ENCODE measurements at places on chromosomes 3 and 15. TPM values are rescaled to one million over a fixed set of nuclear protein-coding genes. Genes with fewer than 3 reads are reported as not detected.

Gene FBXO40
- 28.1 TPM for polyA plus RNA-seq

Gene CISH
- 12.8 TPM for polyA plus RNA-seq

Gene PEX11A
- 11.0 TPM for polyA plus RNA-seq

DNA sequence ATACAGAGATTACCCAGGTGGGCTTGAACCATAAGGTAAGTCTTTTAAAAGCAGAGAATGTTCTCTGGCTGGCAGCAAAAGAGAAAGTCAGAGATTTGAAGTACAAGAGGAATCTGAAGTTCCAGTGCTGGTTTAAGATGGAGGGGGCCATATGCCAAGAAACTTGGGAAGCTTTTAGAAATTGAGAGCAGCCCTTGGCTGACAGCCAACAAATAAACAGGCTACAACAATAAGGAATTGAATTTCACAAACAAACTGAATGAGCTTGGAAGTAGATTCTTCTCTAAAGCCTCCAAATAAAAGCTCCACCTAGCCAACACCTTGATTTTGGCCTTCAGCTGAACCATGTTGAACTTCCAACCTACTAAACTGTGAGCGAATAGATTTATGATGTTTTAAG is 85.7 kb downstream of the TRIM42 start:
- no peak overlapping the region for H3K4me3 ChIP-seq
- H3K36me3 ChIP-seq, result no peaks in the 10 kb centered on the region
- no peaks in the 10 kb centered on the region for H3K27me3 ChIP-seq
- DNase-seq, result no peak
- no peak overlapping the region for H3K27ac ChIP-seq

- no peak for DNase-seq
- H3K4me3 ChIP-seq, result no peak overlapping the region
- H3K36me3 ChIP-seq, result peaks cover 72% of the 10 kb centered on the region
- no peaks in the 10 kb centered on the region for H3K27me3 ChIP-seq
Observed at GRCh38 chr3:170278627-170279026, 56.4 kb downstream of the PRKCI start.

GRCh38 chr3:52063026-52063723 is 6.8 kb upstream of the DUSP7 start:
- H3K4me3 ChIP-seq, result no peak overlapping the region
- no peak overlapping the region for H3K27ac ChIP-seq
- no peaks in the 10 kb centered on the region for H3K27me3 ChIP-seq
- H3K36me3 ChIP-seq, result no peaks in the 10 kb centered on the region

DNA sequence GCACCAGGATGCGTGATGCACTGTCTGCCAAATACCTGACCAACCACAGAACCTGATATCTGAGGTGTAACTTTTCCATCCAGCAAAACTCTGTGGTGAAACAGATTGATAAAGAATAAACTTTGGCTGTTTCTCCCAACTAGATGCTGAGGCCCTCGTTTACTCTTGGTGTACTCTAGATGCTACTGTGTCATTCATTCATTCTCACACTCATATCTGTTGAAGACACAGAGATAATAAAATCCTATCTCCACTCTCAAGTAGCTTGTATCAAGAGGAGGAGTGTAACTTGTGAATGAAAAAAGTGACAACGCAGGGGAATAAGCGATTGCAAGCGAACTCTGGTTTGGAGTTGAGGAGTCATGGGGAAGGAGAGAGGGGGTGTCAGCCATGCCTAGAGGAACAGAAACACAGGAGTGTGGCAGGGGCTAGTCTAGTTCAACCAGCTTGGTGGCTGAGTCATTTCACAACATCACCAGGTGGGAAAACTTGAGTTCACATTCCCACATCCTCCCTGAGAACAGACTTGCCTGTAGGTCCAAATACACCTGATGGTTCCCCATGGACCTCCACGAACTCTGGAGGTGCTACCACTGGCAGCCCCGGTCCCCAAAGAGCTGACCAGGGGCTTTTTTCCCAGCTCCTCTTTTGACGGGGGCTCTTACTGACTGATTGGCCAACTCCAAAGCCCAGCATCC is 73.3 kb upstream of the SNRK start:
- H3K4me3 ChIP-seq, result no peak overlapping the region
- H3K27ac ChIP-seq, result no peak overlapping the region
- DNase-seq, result no peak
- no peaks in the 10 kb centered on the region for H3K27me3 ChIP-seq

DNA sequence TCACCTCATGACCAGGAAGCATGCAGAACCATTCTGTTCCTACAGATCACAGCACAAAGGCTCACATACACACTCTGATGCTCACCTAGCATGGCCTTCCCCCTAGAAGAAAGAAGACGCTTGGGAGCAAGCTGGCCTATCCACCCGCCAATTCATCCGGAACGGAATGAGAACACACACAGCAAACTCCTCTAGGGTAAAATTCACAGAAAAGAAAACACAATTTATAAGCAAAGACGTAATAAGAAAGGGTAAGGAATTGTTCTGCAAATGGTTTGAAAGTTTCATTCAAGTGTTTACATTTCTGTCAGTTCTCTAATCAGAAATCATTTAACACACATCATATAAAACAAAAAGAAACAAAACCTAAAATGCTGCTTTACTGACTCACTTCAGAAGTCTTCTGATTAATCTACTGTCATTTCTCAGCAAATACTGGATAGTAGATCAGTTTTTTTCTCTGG is 218.1 kb downstream of the OSBPL10 start:
- no peak overlapping the region for H3K4me3 ChIP-seq
- H3K27ac ChIP-seq, result no peak overlapping the region
- no peak for DNase-seq

DNA sequence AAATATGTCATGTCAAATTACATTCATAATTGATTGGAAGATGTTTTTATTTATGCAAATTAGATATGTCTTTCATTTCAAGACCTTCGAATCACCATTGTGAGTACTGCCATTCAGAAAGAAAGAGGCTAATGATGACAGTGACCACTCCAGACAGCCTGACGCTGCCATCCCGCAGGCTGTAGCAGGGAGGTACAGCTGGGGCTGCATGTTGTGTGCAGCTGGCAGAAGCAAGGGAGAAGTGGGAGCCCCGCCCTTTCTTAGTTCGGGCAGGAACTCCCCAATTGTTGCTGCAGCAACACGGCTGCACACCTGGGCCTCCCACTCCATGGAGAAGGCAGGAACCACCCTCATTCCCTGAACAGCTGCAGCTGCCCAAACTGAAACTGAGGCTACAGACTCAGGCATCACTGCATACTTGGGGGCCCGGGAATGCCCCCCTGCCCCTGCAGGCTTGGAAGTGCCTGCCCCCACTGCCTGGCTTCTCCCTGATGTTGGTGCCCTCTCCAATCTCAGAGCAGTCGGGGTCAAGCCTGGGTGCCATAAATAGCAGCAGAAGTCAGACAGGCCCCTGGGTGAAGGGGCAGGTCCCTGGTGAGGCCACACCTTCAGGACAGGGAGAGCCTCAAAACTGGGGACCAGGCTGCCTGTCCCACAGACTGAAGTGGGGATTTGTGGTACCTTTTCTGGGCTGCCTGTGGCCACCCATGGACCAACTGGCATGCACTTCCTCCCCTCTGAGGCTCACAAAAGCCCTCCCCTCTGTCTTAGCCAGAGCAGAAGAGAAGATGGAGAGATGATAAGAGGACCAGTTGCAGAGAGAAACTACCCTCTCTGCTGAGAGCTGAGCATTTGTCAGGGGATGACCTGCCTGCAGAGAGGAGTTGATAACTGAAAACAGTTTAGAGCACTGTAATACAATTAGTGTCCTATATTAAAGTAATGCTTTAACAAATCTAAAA is 964.6 kb downstream of the SI start:
- peaks cover 2% of the 10 kb centered on the region for H3K27me3 ChIP-seq
- H3K27ac ChIP-seq, result no peak overlapping the region
- no peak for DNase-seq
- no peaks in the 10 kb centered on the region for H3K4me1 ChIP-seq

DNA sequence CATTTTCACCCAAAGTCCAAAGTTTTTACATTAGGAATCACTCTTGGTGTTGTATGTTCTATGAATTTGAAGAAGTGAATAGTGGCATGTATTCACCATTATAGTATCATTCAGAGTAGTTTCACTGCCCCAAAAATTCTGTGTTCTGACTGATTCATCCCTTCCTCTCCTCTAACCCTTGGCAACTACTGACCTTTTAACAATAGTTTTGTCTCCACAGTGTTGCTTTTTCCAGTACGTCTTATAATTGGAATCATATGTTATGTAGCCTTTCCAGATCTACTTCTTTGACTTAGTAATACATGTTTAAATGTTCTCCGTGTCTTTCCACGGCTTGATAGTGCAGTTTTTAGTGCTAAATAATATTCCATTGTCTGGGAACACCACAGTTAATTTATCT is 379.0 kb upstream of the SGO1 start:
- H3K27me3 ChIP-seq, result no peaks in the 10 kb centered on the region
- H3K4me3 ChIP-seq, result no peak overlapping the region
- no peak overlapping the region for H3K27ac ChIP-seq
- DNase-seq, result no peak
- no peaks in the 10 kb centered on the region for H3K36me3 ChIP-seq

- peaks cover 32% of the 10 kb centered on the region for H3K4me1 ChIP-seq
- no peak for DNase-seq
- no peaks in the 10 kb centered on the region for H3K36me3 ChIP-seq
- no peaks in the 10 kb centered on the region for H3K27me3 ChIP-seq
Observed at GRCh38 chr3:97972976-97973375, 745 bp upstream of the RIOX2 start.

DNA sequence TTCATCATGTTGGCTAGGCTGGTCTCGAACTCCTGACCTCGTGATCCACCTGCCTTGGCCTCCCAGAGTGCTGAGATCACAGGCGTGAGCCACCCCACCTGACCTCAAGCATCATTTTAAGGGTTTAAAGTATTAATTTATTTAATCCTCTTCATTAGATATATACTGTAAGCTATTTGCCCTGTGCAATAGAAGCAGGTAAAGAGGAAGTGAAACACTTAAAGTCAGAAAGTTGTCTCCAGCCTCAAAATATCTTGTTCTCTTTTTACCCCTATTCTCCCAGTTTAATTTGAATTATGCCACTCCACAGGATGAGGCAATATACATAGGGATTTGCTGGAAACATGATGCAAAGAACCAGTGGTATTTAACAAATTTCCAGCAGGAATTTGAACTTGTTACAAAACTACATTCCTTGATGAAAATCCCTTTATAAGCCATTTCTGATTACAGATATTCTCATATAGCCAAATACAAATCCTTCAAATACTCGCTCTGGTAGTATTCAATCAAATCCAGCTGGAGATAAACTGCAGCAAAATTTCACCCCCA is 2.0 kb downstream of the NDUFB5 start:
- peaks cover 53% of the 10 kb centered on the region for H3K36me3 ChIP-seq
- H3K27me3 ChIP-seq, result no peaks in the 10 kb centered on the region
- peaks cover 27% of the 10 kb centered on the region for H3K4me1 ChIP-seq
- DNase-seq, result no peak

DNA sequence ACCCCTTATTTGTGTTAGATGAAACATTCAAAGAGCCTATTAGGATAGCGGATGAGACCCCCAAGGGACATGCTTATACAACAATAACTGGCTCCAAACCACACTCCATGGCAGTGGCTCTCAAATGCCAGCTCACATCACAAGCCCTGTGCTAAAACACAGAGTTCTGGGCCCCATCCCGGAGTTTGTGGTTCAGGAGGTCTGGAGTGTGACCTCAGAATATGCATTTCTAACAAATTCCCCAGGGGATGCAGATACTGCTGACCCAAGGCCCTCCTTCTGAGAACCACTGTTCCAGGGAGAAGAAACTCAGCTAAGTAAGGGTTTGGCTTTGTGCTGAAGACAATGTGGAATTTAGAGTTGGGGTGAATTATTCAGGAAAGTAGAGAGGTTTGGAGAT is 3.6 kb downstream of the CCRL2 start:
- no peak overlapping the region for H3K4me3 ChIP-seq
- DNase-seq, result no peak
- no peaks in the 10 kb centered on the region for H3K27me3 ChIP-seq
- H3K27ac ChIP-seq, result no peak overlapping the region
- peaks cover 27% of the 10 kb centered on the region for H3K4me1 ChIP-seq

DNA sequence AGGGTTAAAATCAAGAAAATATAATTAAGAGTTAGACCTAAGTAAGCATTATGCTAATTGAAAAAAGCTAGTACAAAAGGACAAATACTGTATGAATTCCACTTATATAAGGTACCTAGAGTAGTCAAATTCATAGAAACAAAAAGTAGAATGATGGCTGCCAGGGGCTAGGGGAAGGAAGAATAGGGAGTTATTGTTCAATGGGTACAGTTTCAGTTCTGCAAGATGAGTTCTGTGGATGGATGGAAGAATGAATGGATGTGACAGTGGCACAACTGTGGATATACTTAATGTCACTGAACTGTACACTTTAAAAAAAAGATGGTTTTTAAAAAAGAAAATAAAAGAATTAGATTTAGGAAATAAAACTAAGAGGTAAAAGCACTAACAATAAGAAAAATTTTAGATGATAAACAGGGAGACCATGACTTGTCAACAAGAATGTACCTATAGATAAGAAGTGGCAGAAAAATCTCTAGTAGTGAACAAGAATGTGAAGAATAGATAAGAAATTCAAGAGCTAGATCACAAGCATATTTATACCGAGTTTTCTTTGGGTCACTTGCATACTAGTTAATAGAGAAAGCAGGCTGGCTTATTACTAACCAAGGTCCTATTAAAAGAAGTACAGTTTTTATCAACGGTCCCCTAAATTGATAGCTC is 5.5 kb downstream of the IFT80 start:
- H3K36me3 ChIP-seq, result no peaks in the 10 kb centered on the region
- H3K4me3 ChIP-seq, result no peak overlapping the region
- no peaks in the 10 kb centered on the region for H3K27me3 ChIP-seq
- no peak overlapping the region for H3K27ac ChIP-seq
- peaks cover 4% of the 10 kb centered on the region for H3K4me1 ChIP-seq
- DNase-seq, result no peak

- no peak for DNase-seq
- H3K27me3 ChIP-seq, result no peaks in the 10 kb centered on the region
- no peak overlapping the region for H3K27ac ChIP-seq
- peaks cover 4% of the 10 kb centered on the region for H3K4me1 ChIP-seq
- H3K36me3 ChIP-seq, result no peaks in the 10 kb centered on the region
Observed at GRCh38 chr3:21889166-21889565, 138.2 kb upstream of the ZNF385D start.
